ENCODE measurements at places on chromosomes 16 and 17.
A peak's percentile ranks its signal among the peaks of the same experiment; 100 is the strongest.

DNA sequence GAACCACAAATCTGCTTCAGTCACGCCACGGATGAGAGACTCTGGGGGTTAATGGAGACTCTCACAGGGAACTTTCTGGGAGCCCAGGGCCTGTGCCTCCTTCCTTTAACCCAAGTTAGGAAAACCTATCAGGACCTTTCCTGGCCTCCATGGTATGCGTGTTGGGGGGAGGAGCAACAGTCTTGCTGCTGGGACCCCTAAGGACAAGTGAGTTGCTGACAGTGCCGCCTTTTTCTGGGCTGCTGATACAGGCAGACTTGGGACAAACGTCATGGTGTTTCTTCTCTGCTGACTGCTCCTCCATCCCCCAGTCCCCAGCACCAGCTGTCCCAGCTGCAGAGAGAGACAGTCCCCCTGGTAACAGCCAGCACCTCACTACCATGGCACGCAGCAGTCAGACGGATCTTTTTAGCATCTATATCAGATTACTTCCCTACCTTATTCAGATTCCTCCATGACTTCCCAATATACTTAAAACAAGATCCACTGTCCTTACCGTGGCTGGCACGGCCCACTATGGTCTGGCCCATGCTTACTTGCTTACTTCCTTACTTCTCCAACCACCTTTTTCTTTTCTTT is 6.5 kb downstream of the DPEP2NB start:
- DNase-seq: no peak

DNA sequence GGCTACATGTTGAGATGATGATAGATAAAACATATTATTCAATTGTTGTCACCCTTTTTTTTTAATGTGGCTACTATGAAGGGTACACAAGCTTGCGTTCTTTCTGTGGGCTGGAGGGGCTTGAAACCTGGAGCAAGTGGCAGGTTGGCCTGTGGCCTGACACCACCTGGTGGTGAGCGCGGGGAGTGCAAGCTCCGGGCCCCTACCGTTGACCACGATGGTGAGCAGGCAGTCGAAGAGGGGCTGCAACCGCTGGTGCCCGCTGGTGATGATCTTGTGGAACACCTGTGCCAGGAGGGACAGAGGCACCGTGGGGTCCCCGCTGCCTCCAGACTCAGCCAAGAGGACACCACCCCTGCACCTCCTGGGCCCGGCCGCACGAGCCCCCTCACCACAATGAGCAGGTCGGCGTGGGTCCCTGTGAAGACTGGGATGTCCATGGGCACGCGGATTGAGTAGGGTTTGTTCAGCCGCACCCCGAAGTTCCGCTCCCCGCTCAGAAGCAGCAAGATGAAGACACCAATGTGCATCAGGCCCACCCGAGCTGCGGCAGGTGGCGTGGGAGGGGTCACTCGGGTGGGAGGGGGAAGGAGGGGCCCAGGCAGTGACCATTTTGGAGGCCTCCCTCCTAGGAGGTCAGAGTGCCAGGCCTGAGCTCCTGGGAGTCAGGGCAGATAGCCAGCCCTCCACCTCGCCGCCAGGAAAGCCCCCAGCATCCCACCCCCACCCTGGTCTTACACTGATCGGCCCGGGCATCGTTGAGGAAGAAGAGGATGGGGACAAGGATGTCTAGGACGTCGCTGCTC is 14.4 kb downstream of the HID1 start:
- peak; percentile 80 for DNase-seq

DNA sequence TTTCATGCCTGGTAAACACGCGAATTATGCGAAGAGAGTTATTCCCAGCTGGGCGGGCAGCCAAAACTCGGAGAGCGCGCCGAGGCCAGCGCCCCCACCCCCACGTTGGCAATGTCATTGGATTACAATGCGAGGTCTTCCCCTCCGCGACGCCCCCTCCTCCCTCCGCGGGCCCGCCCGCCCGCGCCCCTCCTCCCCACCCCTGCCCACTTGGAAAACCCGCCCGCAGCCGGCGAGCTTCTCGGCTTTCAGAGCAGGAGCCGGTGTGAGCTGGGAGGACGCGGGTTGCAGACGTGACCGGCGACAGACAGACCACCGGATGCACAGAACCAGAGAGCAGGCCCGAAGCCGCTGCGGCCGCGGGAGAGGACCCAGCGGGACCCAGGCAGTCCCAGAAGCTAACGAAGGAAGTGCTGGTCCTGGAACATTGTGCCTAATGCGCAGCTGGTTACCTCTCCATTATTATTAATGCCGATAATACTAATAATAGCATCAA is 4.0 kb downstream of the NOG start:
- peak; percentile 10 for DNase-seq

DNA sequence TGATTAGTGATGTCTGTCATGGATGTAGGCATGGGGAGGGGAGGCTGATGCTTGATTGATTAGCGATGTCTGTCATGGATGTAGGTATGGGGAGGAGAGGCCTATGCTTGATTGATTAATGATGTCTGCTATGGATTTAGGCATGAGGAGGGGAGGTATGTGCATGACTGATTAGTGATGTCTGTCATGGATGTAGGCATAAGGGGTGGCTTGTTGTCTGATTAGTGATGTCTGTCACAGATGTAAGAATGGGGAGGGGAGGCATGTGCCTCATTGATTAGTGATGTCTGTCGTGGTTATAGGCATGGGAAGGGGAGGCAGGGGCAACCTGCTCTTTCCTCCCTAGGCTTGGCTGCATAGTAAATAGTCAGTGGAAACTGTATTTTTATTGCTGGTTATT is 409.4 kb downstream of the HAPSTR1 start:
- no peak for DNase-seq

DNA sequence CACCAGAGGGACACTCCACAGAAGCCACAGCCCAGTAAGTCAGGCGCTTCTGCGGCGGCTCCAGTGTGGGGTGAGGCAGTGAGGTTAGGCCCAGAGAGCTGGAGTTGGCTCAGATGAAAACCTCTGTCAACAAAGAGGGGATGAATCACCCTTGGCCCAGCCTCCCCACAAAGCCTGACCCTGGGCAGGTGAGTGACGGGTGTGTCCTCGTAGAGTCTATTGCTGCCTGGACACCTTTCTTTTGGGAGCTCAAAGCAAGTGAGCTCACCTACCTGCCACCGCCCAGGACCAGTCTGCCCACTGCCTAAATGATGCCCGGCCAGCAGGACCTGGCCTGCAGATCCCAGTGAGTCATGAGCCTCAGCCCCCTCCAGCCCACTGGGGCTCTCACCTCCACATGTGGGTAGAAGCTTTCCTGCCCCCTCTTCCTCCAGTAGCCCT is 24.9 kb upstream of the DBNDD1 start:
- no peak for DNase-seq

GRCh38 chr17:42358434-42358833 is 29.8 kb downstream of the STAT3 start:
- no peak for DNase-seq

- no peak for DNase-seq
These were observed 17.5 kb upstream of the GUCY2D start for GRCh38 chr17:7984904-7985303.

- no peak for DNase-seq
These were observed 11.4 kb upstream of the TMEM238L start for GRCh38 chr17:10815319-10815718.

GRCh38 chr17:32495359-32496231 is 8.8 kb downstream of the CDK5R1 start:
- peak; percentile 24 for DNase-seq

DNA sequence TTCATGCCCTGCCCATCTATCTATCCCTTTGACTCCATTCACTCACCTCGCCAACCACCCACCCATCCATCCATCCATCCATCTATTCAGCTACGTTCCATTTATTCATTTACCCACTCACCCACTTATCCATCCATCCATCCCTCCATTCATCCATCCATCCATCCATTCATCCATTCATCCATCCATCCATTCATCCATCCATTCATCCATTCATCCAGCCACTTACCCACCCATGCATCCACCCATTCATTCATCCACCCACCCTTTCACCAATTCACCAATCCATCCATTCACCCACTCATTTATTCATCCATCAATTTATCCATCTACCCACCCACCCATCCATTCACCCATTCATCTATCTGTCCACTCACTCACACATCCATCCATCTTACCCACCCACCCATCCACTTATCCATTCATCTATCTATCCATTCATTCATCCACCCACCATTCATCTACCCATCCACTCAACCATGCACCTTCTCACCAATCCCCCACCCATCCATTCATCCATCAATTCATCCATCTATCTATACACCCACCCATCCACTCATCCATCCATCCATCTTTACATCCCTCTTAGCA is 19.5 kb upstream of the KCNJ12 start:
- DNase-seq: no peak

DNA sequence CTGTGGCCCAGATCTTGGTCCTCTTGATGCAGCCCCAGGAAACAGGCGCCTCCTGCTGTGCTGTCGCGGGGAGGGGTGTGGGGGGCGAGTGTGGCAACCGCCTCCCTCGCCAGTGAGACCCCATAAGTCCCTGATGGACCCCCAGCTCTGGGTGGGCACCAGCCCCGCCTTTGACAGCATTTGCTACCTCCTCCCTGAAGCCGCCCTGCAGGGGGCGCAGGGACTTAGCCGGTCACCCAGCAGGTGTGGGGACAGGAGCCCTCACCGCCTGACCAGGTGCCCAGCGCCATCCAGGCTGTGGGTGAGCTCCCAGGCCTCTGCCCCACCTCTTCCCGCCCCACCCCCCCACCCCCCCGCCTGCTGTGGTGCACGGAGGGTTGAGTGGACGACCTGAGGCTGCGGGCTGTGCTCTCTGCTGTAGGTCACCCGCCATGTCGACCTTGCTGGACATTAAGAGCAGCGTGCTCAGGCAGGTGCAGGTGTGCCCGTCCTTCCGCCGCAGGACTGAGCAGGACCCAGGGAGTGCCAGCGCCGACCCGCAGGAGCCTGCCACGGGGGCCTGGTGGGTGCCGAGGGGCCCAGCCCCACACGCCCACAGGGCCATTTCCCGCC is 4.8 kb downstream of the BAIAP3 start:
- no peak for DNase-seq

DNA sequence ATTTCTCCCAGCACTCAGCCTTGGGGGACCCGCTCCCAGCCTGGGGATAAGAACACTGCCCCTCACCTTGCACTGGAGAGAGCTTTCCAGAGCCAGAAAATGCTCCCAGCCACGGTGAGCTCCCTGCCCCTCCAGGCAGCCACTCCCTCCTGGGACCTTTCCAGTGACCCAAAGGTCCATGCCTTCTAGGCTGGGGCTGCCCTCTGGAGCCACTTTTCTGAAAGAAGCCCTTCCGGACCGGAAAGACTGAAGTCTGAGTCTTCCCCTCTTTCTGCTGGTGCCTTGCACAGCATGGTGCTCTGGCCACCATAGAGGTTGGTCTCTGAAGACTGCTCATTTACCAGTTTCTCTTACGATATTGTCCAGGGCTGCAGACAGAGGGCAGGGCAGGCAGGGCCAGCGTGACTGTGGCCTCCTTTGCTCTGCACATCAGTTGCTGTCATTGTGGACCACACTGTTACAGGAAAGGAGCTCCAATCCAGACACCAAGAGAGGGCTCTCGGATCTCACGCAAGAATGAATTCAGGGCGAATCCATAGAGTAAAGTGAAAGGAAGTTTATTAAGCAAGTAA is 7.1 kb upstream of the ABCC12 start:
- DNase-seq: no peak

DNA sequence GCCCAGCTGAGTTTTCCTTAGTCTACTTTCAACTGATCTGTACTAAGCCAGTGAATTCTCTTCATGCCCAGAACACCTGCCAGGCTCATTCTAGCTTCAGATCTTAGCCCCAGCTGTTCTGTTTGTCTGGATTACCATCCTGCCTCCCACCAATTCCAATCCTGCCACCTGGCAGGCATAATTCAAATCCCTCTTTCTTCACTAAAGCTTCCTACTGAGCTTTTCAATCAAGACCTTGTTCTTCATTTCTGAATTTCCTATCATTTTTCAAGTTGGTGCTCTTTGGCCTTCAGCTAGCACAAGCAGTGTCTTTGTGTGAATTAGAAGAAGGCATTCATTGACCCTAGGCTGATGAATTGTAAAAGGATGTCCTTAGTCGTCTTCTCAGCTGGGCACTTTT is 357.6 kb downstream of the UTP18 start:
- DNase-seq: no peak

GRCh38 chr16:51985126-51985525 is 561.8 kb downstream of the TOX3 start:
- no peak for DNase-seq

GRCh38 chr17:10172241-10172741 is 26.1 kb downstream of the GAS7 start:
- DNase-seq: peak; percentile 51

GRCh38 chr17:61597607-61598006 is 6.6 kb upstream of the NACA2 start:
- no peak for DNase-seq

GRCh38 chr16:81142864-81143263 is 46.7 kb upstream of the GCSH start:
- DNase-seq: no peak

DNA sequence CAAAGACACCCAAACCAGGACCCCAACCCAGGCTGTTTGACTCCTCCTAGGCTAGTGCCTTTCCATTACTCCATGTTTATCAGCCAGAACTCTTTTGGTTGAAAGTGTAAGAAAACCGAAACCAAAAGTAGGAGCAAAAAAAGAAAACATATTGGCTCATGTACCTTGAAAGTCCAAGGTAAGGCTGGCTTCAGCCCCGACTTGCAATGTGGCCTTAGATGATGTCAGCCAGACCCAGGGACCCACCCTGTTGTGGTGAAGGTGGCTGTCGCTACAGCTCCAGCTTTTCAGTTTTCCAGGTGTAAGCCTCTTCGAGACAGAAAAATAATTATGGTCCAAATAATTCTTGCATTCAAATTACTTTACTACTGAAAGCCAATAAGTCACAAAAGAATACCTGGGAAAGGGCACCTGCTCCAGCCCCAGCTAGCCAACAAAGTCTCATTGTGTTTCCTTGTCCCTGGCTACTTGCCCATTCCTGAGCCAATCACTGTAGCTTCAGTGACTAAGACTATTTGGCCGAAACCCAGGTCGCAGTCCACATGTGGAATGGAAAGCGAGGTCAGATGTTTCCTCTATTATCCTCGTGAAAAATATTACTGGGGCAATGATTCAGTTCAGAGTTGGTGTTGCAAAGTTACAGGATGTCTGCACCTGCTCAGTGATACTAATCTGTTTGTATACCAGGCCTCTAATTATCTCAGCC is 20.7 kb downstream of the DNAH9 start:
- DNase-seq: no peak

DNA sequence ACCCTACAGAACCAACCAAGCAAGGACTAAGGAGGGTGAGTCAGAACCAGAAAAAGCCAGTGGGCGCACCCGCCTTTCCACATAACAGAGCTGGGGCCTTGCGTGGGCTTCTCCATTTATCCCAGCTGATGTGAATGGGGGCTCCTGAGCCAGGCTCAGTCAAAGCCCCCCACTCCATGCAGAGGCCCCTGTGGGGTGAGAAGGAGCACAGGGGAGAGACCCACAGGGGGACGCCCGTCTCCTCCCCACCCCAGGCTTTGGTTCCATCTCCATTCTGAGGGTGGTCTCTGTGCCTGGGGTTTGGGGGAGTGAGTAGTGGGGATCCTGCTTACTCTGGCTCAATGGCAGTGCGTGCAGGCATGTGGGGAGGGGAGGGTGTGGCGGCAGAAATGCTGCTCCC is 210.1 kb upstream of the TNRC6C start:
- no peak for DNase-seq

- no peak for DNase-seq
These were observed 26.3 kb downstream of the MRTFB start for GRCh38 chr16:14097182-14097959.

- peak; percentile 74 for DNase-seq
These were observed 13.6 kb upstream of the TMEM220 start for GRCh38 chr17:10743316-10744009.

All from AG08395 (cell line).